ENCODE measurements at places on chromosomes 5 and 9.

- no peak for DNase-seq
Measured at GRCh38 chr5:42772265-42772993, 15.8 kb downstream of the CCDC152 start.

DNA sequence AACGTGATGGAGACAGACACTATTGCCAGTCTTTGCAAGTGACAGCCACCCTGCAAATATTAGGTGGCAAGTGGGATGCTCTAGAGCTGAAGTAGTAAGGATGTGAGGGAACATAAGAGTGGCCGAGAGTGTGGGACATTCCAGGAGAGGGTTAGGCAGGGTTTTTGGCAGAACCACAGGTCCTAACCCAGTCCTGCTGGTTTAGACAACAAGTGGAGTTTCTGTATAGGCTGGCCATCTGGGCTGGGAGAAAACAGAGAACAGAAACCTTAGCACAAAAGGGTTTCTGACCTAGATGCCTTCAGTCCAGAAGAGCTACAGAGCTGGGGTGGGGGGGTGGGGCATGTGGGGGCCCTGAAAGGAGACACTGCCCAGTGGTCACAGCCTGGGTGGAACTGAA lies 107.4 kb downstream of the TMEM174 start:
- DNase-seq: no peak

- no peak for DNase-seq
Measured at GRCh38 chr9:72674961-72675360, 153.6 kb downstream of the TMC1 start.

DNA sequence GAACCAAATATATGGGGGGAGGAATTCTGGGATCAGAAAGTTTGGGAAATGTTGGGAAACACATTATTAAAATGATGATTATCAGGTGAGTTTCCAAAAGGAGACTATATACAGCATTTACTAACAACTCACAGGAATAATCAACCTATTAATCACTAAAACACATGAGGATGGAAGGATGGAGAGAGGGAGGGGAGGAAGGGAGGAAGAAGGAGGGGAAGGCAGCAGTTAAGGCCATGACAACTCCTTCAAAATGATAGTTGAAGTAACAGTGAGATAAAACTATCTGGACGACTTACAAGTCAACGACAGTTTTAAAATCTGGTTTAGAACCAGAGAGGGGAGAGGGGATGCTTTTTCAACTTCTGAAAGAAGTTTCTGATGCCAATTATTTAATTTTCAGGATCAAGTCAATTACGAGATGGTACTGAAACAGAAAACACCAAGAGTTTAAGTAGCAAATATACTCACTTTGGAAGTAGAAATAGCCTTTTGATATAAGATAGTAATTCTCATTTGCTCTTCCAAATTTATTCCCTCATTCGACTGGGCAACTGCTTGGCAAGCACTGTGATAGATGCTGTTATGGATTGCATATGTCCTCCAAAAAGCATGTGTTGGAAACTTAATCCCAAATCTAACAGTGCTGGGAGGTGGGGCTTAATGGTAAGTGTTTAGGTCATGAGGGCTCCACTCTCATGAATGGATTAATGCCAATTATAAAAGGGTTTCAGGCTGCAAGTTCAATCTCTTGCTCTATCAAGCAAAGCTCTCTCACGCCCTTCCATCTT lies 30.4 kb downstream of the FBXW11 start:
- DNase-seq: no peak

DNA sequence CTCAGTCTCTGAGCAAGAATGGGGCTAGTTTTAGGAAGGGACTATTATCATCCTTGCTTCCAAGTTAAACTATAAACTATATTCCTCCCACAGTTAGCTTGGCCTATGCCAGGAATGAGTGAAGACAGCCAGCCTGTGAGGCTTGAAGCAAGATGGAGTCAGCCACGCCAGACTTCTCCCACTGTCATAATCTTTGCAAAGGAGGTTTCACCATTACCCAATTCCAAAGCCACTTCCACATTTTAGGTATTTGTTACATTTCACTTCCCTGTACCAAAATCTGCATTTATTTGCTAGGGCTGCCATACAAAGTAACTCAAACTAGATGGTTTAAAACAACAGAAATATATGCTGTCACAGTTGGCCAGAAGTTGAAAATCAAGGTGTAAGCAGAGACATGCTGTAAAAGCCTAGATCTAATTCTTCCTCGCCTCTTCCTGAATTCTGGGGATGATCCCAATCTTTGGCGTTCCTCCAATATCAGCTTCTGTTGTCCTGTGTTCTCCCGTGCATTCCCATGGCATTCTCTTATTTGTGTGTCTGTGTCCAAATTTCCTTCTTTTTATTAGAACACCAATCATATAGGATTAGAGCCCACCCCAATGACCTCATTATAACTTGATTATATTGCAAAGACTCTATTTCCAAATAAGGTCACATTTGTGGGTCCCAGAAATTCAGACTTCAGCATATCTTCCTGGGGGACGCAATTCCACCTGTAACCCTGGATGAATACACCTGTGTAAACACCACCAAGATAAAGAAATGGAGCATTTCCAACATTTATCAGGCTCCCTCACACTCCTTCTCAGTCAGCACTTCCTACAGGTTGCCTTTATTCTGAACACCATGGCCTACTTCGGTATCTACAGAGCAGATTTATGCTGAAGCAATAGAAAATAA lies 126.8 kb downstream of the GCNT1 start:
- DNase-seq: no peak

GRCh38 chr5:73831066-73831465 lies 205.1 kb downstream of the ARHGEF28 start:
- DNase-seq: no peak

- DNase-seq: no peak
Measured at GRCh38 chr9:5909976-5910375, 19.3 kb downstream of the MLANA start.

GRCh38 chr5:11873587-11873986 lies 30.7 kb downstream of the CTNND2 start:
- DNase-seq: no peak

GRCh38 chr9:119934497-119934896 lies 565.3 kb upstream of the BRINP1 start:
- DNase-seq: no peak

DNA sequence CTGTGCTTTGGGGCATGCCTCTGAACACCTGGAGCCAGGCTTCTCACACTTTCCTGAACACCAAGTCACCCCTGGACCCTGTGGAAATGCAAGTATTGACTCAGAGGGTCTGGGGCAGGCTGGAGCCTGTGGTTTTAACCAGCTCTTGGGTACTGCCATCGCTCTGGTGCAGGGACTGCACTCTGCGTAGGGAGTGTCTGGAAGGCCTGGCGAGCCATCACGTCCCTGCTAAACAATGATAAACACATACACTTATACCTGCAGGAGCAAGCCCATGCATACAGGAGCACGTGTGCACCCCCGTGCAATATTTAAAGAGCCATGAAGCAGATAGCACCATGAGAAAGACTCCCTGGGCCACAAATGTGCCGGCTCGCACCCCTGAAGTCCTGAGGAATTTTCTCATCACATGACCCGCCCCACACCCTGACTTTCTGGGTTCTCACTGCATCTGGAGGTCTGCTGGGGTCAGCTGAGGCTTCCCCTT lies 267.7 kb downstream of the GADD45G start:
- DNase-seq: no peak
